ENCODE measurements at places on chromosomes 16 and 17.

GRCh38 chr16:55384288-55385247, 60.6 kb downstream of the IRX6 start:
- no peak for DNase-seq

- no peak for DNase-seq
Measured at GRCh38 chr17:74478420-74479100, 12.1 kb downstream of the CD300A start.

GRCh38 chr17:71080937-71081336, 911.6 kb downstream of the KCNJ2 start:
- DNase-seq, result no peak

DNA sequence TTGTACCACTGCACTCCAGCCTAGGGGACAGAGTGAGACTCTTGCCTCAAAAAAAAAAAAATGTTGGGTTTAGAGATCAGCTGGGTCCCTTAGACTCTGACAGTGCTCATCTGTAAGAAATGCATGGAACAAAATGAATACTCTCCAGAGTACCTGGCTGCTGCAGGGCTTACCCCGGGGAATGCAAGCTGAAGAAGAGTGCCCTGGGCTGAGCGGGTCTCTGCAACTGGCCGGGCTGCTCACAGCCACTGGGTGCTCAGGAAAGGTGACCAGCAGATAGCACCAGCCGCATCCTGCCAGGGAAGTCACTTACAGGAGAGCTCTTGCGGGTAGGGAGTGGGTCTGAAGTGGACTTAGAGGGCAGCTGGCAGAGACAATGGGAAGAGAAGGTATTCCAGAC, 82.1 kb downstream of the GAS7 start:
- DNase-seq, result no peak

- no peak for DNase-seq
Measured at GRCh38 chr17:71527311-71527710, 593.5 kb upstream of the SOX9 start.

GRCh38 chr17:48024149-48025039, 13.2 kb downstream of the COPZ2 start:
- DNase-seq, result no peak

- DNase-seq, result peak; percentile 79
Measured at GRCh38 chr16:89115216-89115861, 21.7 kb downstream of the ACSF3 start.

- DNase-seq, result no peak
Measured at GRCh38 chr16:47110939-47111338, 32.8 kb downstream of the NETO2 start.

GRCh38 chr17:66511135-66511534, 208.7 kb downstream of the PRKCA start:
- DNase-seq, result no peak

- DNase-seq, result no peak
Measured at GRCh38 chr16:29862383-29862883, 593 bp downstream of the CDIPT start.

- no peak for DNase-seq
Measured at GRCh38 chr16:11196286-11196828, 59.6 kb downstream of the SOCS1 start.

GRCh38 chr16:10678655-10679054, 16.1 kb downstream of the TEKT5 start:
- no peak for DNase-seq

GRCh38 chr16:8847145-8847544, 21.7 kb downstream of the CARHSP1 start:
- DNase-seq, result no peak

- no peak for DNase-seq
Measured at GRCh38 chr17:60151355-60151754, 1.6 kb downstream of the CA4 start.

DNA sequence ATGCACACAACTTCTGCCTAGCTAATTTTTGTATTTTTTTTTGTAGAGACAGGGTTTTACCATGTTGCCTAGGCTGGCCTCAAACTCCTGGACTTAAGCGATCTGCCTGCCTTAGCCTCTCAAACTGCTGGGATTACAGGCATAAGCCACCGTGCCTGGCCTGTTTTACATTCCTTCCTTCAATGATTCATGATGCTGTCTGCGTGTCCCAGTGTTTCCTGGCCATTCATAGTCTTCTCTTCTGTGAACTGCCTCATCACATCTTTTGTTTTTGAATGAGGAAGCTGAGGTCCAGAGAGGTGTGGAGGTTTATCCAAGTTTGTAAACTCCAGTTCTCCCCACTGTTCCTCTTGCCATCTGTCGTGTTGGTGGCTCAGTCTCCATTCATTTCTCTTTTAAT, 64.5 kb upstream of the MED9 start:
- DNase-seq, result no peak

GRCh38 chr17:62617894-62618472, 9.5 kb upstream of the MRC2 start:
- DNase-seq, result no peak

GRCh38 chr17:64091116-64091515, 38.8 kb downstream of the ERN1 start:
- DNase-seq, result no peak

DNA sequence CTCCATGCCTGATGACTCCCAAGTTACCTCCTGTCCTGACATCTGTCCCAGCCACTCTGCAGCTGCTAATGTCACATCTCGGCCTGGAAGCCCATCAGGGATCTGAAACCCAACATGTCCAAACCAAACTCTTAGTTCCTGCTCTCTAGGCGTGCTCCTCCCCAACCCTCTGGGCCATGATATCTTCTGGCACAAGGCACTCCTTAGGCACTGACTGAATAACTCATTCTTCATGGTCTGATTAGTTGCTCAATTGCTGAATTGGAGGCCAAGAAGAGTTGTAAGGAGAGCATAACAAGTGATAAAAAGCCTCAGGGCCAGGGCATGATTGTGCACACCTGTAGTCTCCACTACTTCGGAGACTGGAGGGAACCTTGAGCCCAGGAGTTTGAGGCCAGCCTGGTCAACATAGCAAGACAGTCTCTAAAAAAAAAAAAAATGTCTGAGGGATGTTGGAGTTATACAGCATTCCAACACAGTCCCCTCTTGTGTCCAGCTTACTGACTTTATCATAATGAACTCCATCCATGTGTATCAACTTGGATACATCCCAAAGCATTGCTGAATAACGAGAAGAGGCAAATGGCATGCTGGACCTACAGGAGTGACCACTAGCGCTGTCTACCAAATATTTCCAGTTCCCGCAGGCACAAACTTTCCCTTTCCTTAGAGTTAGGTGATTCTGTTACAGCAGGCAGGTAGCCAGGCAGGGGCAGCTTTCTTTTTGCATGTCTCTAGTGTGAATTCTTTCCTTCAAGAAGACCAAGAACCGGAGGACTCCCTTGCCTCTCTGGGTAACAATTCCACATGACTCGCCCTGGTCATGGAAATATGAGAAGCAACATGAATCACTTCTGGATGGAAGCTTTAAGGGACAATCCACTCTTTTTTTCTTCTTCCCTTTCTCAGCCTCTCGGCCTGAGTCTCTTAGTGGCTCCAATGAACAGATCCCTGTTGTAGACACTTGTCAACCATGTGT, 18.1 kb upstream of the SHCBP1 start:
- no peak for DNase-seq

GRCh38 chr16:46790599-46791270, 40.2 kb downstream of the C16orf87 start:
- DNase-seq, result no peak

All from activated T-cell treated with anti-CD3 and anti-CD28 coated beads for 1 hour (primary cell).